ENCODE measurements at places on chromosomes 3 and 15.
A peak's percentile ranks its signal among the peaks of the same experiment; 100 is the strongest.

GRCh38 chr3:134075568-134075825 lies 45.8 kb upstream of the SLCO2A1 start:
- no peak for DNase-seq

DNA sequence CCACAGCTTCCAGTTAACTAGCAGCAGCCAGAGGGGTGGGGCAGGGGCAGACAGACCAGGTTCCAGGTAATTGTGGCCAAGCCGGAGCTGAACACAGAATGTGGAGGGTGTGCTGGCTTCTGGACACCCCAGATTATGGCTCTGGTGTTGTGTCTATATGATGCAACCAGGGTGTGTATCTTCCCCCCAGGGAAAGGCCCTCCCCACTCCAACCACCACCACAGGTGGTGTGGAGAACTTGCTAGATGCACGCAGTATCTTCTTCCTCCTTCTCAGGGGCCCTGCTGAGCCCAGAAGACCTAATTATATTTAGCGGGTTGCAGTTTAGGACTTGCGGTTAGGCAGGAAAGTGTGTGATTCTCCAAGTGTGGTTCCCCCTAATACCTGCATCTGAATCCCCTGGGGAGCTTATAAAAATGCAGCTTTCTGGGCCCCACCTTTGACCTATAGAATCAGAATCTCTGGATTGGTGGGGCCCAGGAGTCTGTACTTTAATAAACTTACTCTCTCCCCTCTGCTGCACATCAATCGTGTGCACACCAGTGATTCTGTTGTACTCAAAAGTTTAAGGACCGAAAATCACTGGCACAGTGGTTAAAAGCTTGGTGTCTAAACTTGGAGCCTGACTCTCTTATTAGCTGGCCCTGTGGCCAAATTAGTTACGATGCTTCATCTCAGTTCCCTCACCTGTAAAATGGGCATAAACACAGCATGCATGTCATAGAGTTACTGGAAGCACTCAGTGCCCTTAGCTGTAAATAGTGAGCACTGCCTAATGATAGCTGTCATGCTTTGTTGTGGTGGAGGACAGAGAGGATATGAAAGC lies 379.1 kb upstream of the PROK2 start:
- DNase-seq = no peak

GRCh38 chr3:116871905-116872304 lies 162.3 kb downstream of the TUSC7 start:
- DNase-seq = no peak

- no peak for DNase-seq
Measured at GRCh38 chr3:58704745-58705144, 38.2 kb upstream of the FAM3D start.

DNA sequence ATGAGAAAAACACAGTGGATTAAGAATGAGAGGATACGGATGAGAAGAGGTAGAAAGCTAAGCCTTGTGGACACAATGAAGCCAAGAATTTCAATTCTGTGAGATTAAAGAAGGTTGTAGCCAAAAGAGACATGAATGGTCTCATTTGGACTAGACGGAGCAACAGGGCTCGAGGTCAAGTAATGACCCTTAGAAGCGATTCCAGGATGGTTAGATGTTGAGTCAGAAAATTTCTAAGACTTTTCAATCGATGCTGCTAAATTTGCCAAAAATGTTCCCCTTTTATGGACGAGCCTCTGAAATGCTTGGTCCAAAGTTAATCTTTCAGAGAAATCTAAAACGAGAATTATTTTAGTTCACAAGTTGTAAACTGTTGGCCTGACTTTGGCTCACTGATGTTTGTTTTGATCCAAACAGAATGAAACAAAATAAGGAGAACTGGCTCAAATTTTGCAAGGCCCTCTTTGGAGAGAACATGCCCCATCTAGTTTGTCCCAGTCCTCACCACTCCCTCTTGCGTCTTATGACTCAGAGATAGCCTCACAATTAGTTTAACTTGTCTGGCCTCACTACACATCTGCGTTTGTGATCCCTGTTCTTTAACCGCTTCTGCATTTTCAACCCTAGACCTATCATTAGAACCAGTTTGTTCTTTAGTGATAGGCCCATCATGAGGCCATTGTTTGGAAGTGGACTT lies 235.5 kb downstream of the PDZRN3 start:
- no peak for DNase-seq

DNA sequence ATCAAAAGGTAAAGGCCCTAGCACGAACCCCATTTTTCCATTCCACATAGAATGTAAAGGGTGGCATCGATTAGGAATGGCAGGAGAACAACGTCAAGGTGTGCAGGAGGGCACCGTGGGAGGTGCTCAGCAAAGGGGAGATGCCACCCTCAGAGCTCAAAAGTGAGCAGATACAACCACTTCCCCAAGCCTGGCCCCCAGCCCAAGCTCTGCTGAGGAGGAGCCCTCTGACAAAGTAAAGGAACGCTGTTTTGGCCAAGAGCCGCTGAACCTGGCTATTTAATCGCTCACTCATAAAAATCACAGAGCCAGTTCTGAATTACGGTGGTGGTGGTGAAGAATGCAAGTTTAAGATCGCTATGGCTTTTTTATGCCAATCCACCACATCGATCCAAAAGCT lies 12.4 kb downstream of the GNB5 start:
- peak; percentile 7 for DNase-seq

- DNase-seq = no peak
Measured at GRCh38 chr3:102125197-102125993, 276.1 kb downstream of the NFKBIZ start.

- DNase-seq = no peak
Measured at GRCh38 chr3:154384479-154384878, 45.5 kb downstream of the GPR149 start.

DNA sequence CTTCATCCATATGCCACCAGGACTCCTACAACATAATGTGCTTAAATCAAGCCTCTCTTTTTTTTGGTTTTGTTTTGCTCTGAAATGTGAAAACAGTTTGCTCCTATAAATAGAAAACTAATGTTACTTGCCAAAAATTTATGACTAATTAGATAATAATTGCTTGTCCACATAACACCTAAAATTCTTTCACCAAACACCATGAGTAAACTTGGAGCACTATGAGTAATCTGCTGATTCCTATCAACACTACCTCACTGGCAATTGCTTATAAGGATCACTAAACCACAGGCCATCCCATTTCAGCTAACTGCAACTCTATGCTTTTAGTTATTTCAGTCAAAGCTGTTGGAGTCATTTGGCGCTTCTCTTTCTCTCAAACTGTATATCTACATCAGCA lies 252.7 kb downstream of the EPHA3 start:
- no peak for DNase-seq

DNA sequence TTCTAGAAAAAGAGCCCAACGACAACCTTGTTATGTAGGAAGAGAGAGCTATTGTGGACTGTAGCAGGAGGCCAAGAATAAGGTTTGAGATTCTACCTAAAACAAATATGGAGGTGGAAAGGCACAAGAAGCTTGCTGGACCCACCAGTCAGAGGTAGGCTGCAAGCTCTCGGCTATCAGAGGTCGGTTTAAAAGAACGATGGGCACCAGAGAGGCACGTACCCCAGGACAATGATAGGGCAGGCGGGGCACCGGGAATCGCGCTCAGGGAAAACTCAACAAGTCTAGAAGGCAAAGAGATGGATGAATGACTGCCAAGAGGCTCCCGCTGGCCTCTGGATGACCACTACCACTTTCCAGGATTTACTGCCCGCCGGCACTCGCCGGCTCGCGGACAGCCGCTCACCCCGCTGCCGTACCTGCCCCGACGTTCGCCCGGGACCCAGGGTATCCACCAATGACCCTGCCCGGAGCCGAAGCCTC lies 1.1 kb downstream of the HDGFL3 start:
- no peak for DNase-seq

DNA sequence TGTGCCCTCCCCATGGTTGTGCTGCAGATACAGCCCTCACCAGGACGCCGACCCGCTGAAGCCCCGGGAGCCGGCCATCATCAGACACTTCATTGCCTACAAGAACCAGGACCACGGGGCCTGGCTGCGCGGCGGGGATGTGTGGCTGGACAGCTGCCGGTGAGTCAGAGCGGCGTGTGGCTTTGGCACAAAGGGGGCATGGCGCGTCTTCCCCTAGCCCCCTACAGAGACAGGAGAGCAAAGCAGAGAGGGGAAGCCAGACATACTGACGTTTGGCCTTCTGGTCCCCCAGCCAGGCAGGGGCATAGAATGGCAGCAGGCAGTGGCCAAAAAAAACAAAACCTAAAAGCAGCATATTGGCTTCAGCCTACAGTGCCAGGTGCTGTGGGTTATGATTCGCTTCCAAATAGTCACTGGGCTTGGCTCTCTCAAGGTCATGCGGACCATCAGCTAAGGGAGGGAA lies 64.0 kb downstream of the MESD start:
- DNase-seq = no peak

GRCh38 chr3:31926543-31926942 lies 54.5 kb downstream of the OSBPL10 start:
- DNase-seq = no peak

GRCh38 chr3:141414800-141415462 lies 46.6 kb downstream of the ZBTB38 start:
- DNase-seq = no peak

DNA sequence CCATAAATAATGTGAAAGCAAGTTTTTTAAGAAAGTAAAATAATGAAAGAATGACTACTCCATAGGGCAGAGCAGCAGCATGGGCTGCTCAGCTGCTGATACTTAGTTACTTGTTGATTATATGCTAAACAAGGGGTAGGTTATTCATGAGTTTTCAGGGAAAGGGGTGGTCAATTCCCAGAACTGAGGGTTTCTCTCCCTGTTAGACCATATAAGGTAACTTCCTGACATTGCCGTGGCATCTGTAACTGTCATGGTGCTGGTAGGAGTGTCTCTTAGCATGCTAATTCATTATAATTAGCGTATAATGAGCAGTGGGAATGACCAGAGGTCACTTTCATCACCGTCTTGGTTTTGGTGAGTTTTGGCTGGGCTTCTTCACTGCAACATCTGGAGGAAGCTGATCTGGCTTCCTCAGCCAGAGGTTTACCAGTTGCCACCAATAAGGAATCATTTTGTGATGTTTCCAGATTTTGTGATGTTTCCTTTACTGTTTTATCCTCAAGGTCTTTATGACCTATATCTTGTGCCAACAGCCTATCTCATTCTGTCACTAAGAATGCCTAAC lies 121.8 kb upstream of the CHL1 start:
- DNase-seq = no peak

- no peak for DNase-seq
Measured at GRCh38 chr3:155502630-155503029, 209.1 kb upstream of the STRIT1 start.

- DNase-seq = no peak
Measured at GRCh38 chr3:188170461-188171459, 16.8 kb downstream of the LPP start.

GRCh38 chr3:4417449-4417848 lies 49.6 kb downstream of the SUMF1 start:
- DNase-seq = no peak

- DNase-seq = no peak
Measured at GRCh38 chr15:60619131-60619530, 140.2 kb upstream of the ICE2 start.

GRCh38 chr3:179872842-179873241 lies 163.9 kb downstream of the PEX5L start:
- no peak for DNase-seq

GRCh38 chr3:70857916-70858315 lies 545.5 kb upstream of the MDFIC2 start:
- DNase-seq = no peak

DNA sequence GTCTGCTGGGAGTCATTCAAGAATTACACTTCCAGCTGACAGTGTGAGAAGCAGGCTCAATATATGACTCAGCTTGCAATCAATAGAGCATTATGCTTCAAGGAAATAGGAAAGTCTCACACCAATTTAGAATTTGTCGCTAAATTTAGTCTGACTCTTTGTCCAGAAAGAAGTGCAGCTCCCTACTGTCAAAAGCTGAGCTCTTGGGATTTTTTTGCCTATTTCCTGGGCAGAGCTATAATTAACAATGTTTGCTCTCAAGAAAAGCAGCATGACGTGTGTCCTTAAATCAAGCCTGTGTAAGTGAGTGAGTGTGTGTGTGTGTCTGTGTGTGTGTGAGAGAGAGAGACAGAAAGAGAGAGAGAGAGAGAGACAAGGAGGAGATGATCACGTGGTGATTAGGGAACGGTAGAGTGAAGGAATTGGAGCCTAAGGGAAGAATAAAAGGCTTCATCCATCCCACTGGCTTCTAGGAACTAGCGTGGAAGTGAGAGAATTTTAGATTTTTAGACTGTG lies 16.4 kb upstream of the SLC35G2 start:
- no peak for DNase-seq

DNA sequence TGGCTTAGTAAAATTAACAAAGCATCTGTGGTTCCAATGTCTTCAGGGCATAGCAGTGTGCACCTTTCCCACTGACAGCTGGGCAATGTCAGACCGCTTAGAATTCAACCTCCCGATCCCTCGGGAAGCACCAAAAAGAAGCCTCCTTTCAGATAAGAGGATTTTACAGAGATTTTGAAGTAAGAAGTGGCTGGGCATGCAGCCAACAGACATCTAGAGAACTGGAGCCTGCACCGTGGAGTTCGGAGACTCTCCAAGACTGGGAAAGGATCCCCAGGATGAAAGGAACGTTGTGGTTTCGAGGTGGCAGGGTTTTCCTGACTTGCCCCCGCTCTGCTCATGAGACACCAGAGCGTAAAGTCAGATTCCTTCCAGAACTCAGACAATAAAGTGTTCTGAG lies 5.3 kb downstream of the FAM174B start:
- no peak for DNase-seq

DNA sequence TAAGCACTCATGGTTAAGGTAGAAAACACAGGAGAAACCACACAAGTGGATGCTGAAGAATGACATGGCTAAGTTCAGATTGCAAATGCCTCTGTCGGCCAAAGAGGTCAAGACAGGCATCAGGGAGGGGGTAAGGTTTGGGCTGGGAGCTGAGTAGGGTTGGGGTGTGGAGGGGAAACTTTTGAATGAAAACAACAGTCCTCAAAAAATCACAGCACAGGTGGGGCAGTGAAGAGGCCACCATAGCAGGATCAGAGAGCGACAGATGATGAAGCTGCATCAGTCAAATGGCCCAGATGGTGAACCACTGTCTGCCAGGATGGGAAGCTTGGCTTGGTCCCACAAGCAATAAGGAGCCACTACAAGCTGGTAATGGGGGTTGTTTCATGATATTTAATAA lies 74.9 kb downstream of the ADCY5 start:
- no peak for DNase-seq

DNA sequence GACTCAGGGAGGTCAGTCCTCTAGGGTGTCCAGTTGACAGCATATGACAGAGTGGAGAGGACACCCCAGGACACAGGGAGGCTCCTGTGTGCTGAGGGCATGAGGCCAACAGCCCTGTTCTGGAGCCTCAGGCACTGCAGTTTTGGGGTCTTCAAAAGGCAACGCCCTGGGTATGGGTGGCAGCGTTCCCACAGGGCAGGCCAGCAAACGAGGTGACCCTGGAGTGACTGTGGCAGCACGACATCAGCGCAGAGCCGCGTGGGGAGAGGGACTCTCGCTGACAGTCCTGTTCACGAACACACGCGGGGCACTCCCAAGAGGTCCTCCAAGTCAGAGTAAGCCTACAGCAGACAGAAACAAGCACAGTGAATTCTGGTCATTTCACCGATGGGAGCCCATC lies 41.4 kb upstream of the VPS8 start:
- DNase-seq = no peak
